ENCODE measurements at places on chromosomes 5 and 9. TPM values are rescaled to one million over a fixed set of nuclear protein-coding genes. Genes with fewer than 3 reads are reported as not detected.

DNA sequence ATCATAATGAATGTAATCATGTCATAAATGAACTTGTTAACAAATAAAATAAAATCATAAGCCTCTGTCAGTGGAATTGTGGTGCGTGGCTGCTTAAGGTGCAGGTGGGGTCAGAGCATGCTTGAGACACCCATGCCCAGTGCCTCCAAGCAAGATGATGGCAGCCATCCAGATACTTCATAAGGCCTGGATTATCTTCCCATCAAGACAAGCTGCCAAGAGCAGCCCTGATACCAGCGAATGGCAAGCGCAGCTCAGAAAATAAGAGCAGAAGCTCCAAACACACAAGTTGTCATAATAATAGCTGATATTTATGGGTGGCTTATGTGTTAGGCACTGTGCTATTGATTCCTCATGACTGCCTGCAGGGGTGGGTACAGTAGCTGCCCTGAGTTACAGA, 21.8 kb upstream of the LMX1B start:
- DNase-seq = no peak

- no peak for DNase-seq
Measured at GRCh38 chr5:128475693-128476092, 62.4 kb downstream of the FBN2 start.

DNA sequence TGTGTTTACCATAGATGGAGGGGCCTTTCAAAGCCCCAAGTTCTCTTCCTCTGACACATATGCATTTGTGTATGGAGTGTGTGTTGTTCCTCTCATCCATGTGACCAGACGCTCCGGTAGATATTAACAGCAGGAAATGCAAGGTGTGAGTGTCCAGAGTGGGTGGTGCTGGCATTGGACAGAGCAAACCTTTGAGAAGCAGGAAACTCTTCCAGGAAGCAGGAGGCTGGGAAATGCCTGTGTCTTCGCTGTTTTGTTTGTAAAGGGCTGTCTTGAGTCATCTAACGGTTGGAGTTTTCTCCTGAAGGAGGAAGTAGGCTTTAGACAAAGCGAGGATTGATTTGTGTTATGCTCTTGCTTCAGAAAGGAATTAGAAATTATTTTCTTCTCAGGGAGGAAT, 370.9 kb downstream of the PLK2 start:
- no peak for DNase-seq

- DNase-seq = no peak
Measured at GRCh38 chr5:116806836-116807235, 232.2 kb upstream of the SEMA6A start.

GRCh38 chr5:135073761-135074345, 39.8 kb upstream of the PITX1 start:
- DNase-seq = no peak

GRCh38 chr9:130846487-130847305, 11.6 kb downstream of the ABL1 start:
- DNase-seq = no peak

GRCh38 chr9:134361843-134362414, 35.7 kb downstream of the RXRA start:
- no peak for DNase-seq

- DNase-seq = no peak
Measured at GRCh38 chr5:171901764-171902163, 104.7 kb downstream of the FBXW11 start.

GRCh38 chr9:13228431-13228830, 51.1 kb downstream of the MPDZ start:
- no peak for DNase-seq

DNA sequence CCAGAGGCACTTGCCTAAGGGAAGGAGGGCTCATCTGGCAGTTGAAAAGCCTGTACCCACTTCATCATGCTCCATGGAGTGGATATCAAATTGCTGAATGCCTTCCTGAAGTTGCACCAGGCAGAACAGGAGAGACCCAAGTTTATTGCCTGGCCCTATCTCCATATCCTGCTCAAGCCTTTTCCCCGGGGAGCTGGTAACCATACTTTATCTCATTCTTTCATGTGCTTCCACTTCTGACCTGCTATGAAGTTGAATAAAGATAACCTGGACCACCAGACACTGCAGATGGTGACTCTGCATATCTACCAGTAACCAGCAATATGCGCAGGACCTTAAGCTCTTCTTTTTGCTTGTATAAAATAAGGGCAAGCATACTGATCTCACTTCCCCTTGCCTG, 1397.5 kb upstream of the CDH6 start:
- DNase-seq = no peak

DNA sequence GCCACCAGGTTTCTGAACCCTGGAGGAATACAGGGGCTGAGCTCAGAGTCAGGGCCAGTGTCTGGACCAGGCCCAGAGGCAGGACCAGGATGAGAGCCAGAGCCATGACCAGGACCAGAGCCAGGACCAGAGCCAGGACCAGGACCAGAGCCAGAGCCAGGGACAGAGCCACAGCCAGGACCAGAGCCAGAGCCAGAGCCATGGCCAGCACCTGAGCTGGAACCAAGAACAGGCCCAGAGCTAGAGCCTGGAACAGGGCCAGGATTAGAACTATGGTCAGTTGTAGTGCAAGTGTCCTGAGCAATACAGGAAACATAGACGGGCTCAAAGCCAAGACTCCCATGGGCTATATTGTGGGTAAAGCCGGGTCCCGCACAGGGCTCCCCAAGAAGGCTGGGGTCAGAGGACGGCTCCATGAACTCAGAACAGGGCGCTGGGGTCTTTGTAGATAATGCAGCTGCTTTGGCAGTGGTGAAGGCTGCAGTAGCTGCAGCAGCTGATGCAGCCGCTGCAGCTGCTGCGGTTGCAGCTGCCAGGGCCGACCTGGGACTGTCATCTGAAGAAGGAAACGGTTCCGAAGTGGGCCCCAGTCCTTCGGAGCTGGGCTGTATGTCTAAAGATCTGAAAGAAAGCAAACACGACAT, 559 bp downstream of the SPAG8 start:
- no peak for DNase-seq

DNA sequence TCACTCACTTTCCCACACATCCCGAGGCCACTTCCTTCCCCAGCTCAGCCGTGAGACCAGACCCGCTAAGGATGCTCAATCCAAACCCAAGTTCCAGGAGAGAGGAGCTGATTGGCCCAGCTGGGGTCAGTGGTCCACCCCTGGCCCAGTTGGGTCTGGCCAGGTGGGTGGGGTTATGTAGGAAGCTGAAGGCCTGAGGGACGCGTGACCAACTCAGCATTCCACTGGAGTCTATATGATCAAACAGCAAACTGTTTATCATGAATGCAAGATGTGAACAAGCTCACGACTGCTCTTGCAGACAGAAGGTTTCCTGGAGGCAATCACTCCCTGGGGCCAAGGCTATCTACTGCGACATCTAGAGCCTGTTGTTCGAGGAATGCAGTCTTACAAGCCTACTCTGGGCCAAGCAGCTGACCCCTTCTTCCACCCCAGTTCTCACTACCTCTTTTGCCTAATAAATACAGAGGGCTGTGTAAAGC, 4.9 kb upstream of the RAPGEF1 start:
- no peak for DNase-seq

DNA sequence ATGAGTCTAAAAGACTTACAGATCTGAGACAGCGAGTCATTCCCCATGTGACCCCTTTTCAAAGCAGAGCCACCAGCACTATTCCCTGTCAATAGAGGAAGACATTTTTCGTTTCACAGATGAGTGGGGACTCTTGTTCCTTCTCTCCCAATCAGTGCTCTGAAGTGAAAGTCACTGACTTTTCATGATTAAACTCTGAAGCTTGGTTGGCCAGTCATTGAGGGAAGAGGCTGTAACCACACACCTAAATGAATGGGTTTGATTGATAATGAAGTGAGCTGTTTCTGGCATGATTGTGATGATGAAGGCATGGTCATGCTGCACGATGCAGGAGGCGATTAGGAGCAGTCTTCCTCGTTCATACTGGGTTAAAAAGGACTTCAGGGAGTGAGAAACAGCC, 171.9 kb downstream of the ZNF462 start:
- DNase-seq = no peak

- DNase-seq = no peak
Measured at GRCh38 chr5:18393565-18394442, 759.5 kb downstream of the TAF11L14 start.

DNA sequence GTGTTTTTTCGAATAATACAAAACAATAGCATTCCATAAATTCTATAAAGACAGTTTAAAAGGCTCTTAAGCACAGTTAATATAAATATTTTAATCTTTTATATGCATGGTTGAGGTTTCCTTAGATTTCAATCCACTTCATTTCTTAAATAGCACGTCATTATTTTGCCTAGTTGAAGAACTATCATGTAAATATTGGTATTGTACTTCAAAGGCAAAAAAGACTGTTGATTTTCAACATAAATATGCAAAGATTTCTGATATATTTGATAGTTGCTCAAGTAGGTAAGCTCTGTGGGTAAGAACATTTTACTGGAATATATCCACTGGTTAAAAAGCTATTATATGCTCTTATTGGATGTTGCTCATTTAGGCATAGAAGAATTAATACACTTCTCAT, 458.6 kb downstream of the NR2F1-AS1 start:
- DNase-seq = no peak

DNA sequence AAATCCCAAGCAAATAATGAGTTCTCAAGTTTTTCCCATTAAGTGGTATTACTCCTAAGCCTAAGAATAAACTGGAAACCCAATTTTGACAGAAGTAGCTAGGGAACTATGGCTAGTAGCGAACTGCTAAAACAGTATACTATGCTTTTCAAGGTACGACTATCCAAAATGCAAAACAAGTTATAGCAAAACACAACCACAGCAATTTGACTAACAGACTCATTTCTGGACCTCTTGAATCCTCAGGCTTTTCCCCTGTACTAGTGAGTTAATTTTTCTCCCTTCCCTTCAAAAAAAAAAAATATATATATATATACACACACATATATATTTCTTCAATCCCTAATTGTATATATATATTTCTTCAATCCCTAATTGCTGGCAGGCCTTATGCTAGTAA, 7.3 kb downstream of the FBXW11 start:
- no peak for DNase-seq

DNA sequence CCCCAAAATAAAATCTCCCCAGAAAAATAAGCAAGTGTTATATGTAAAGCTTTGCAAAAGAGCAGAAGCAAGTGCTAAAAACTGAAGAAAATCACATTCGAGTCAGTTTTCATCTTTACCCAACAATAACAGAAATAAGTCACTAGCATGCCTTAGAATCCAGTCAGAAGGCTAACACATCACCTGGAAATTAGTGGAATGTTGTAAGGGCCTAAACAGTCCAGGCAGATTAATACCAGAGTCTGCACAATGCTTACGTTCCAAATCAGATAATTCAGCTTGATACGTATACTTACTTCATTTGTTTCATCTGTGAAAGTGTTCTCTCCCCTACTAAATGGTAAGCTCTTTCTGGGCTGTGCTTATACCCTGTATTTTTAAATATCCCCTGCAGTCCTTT, 42.7 kb downstream of the SUSD1 start:
- no peak for DNase-seq

- no peak for DNase-seq
Measured at GRCh38 chr9:126755317-126755875, 49.4 kb upstream of the ZBTB43 start.

DNA sequence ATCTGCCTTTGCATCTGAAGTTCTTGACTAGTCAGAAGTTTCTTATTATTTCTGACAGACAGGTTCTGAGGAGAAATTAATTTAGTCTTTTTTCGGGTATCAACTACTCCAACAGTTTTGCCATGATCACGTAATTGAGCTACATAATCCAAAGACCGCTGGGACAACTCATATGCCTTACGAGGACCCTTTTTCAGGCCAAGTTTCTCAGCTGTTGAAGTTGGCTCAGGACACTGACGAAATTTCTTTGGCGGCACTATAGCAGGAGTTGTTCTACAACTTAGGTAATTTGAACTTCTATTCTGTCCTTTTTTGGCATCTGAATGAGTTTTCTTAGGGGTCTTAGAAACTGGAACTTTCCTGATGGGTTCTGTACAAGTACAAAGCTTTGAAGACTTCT, 27.2 kb downstream of the SETX start:
- DNase-seq = no peak

DNA sequence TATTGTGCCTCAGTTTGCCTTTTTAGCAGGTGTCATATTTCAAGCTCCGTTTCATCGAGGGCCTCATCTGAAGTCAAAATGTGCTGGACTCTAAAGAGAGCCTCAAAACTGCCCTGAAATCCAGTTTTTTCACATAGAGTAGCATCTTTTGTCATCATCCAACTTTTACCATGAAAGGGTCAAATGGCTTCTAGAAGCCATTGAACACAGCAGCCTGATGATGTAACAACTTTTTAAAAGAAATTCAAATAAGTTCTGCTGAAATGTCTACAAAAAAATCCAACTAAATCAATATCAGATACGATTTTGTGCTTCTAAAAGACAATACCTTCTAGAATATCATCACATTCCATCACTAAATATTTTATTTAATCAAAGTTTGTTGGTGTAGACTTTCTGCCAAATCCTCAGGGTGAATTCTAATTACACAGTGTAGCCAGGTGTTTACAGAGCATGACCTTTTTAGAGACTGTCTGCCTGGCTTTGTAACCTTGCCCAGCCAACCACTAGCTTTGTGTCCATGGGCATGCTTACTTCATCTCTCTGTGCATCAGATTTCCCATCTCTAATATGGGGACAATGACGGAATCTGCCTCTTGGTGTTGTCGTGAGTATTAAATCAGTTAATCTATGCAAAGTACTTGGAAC, 505.0 kb downstream of the EBF1 start:
- no peak for DNase-seq

DNA sequence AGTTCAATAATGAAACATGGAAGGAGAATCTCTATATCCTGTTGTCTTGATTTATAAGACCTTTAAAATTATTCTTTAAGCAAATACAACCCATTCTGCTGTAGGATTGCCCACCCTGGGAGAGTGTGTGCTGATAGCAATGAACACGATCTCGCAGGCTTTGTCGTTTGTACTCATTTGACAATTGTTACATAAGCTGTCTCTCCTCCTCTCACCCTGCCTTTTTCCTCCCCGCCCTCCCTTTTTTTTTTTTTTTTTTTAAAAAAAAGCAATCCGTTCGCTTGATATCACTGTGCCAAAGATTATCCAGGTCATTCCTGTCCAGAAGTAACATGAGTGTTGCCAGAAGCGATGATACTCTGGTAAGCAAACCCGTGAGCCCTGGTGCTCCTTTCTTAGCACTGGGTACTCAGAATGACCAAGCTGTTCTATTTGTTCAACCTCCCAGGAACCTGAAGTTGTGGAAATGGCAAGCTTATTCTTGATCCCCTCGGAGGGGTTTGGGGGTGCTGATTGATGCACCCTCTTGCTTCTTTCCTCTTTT, 82.7 kb upstream of the CTSL start:
- DNase-seq = no peak

- DNase-seq = no peak
Measured at GRCh38 chr9:94097788-94098414, 13.6 kb downstream of the PTPDC1 start.

The NEUROG1 gene
- total RNA-seq = not detected

The TMCO6 gene
- total RNA-seq = 45.6 TPM

The ELP1 gene
- 30.3 TPM for total RNA-seq

The EIF4E1B gene
- not detected for total RNA-seq

The ORM2 gene
- total RNA-seq = 0.91 TPM
